ENCODE measurements at places on chromosomes 13 and 19.

- peak; percentile 7 for DNase-seq
Measured at GRCh38 chr13:94112227-94112626, 367.3 kb downstream of the DCT start.

DNA sequence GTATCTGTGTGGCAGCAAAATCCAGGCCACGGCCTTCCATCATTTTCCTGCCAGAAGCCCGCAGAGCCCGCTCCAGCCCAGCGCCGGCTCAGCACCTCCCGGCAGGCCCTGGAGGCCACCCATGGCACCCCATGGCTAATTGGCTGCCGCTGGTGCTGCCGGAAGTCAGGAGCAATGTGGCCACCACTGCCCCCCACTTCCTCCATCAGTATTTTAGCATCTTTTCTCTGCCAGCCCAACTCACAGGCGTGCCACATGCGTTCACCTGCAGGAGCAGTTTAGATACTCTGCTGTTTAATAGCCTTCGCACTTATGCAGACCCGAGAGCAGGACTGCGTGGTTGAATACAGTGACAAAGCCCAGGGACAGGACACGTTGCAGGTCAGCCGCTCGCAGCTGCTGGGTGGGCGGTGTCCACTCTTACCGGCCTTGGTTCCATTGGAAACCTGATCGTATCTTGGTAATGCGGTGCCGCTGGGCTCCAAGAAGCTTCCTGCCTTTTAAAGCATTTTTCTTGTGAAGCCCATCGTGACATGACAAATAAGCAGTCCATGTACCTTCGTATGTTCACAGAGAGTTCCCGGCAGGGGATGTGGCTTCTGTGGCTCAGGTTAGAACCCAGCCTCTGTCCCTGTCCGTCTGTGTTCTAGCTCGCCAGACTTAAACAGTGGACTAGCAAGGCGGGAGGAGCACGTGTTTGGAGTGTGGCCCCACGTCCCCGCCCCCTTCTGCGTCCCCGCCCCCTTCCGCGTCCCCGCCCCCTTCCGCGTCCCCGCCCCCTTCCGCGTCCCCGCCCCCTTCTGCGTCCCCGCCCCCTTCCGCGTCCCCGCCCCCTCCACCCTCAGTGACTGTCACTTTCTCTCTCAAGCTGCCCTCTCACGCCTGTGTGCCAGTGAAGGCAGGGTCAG is 162.0 kb upstream of the SOX1 start:
- no peak for DNase-seq

DNA sequence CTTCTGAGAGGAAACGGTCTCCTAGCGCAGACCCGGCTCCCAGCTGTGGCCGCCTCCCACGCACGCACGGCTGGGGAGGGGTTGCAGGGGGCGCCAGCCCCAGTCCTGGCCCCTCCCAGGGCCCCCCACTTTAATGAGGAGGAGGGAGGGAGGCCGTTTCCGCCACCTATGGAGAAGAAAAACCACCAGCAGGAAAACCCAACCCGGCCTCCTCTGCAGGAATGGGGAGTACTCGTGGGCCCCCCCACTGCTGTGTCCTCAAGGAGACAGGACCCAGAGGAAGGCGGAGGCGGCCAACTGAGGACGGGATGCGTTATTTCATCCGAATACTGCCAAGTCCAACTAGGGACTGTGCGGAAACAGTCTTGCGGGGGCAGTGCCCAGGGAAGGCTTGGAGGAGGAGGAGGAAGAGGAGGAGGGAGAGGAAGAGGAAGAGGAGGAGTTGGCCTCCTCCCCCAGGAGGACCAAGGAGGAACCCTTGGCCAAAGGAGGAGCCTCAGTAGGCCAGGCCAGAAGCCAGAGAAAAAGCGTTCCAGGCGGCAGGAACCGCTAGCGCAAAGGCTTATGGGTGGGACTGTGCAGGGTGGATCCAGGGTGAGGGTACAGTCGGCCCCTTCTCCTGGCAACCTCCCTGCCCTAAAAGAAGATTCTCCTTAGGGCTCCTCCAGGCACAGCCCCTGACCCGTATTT is 3.9 kb upstream of the SSBP4 start:
- peak; percentile 28 for DNase-seq

GRCh38 chr19:50661023-50661422 is 11.8 kb downstream of the C19orf81 start:
- no peak for DNase-seq

- DNase-seq: no peak
Measured at GRCh38 chr19:41403181-41403970, 5.8 kb downstream of the BCKDHA start.

DNA sequence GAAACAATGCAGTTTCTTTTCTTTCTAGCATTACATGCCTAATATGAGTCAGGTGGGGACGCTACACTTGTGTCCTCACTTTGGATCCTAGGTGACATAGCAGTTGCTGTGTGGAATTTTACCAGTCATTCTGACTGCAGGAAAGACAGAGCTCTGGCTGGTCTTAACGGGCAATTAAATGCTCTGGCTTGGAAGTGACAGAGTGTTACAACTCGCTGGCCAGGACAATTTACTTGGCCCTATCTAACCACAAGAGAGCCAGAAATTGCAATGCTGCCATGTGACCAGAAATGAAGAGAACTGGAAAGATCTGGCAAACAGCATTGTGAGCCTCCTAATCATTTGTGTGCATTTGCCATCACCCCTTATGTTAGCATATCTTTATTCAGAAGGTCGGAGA is 351.1 kb downstream of the DCT start:
- no peak for DNase-seq

- DNase-seq: peak; percentile 91
Measured at GRCh38 chr19:57103573-57104277, 16.1 kb upstream of the USP29 start.

- no peak for DNase-seq
Measured at GRCh38 chr19:10226376-10227025, 4.6 kb downstream of the S1PR2 start.

DNA sequence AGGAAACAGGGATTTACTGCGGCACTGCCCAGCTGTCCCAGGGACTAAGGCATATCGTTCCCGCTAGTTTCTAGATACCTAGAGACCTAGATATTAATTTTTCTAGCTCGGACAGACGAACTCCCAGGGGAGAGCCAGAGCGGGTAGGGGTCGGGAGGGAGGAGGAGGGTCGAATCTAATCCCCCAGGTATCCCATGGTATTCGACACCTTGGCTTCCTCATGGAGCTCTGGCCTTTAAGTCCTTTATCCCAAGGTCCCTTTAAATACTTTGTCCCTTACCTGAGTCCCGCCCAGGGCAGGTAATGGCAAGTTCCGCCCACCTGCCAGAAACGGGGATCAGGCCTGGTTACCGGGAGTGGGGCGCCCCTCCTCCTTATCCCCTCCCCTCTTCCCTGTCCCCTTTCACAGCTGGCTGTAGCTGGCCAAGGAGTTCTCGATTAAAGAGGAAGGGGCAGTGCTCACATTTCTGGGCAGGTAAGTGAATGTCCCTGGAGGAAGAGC is at the start of gene PRRG2:
TSS of gene PRRG2 (plus strand) at position 310 of the 502 bp plus-strand sequence. CDS start 1,904 bp downstream, outside the sequence.
- no peak for DNase-seq

DNA sequence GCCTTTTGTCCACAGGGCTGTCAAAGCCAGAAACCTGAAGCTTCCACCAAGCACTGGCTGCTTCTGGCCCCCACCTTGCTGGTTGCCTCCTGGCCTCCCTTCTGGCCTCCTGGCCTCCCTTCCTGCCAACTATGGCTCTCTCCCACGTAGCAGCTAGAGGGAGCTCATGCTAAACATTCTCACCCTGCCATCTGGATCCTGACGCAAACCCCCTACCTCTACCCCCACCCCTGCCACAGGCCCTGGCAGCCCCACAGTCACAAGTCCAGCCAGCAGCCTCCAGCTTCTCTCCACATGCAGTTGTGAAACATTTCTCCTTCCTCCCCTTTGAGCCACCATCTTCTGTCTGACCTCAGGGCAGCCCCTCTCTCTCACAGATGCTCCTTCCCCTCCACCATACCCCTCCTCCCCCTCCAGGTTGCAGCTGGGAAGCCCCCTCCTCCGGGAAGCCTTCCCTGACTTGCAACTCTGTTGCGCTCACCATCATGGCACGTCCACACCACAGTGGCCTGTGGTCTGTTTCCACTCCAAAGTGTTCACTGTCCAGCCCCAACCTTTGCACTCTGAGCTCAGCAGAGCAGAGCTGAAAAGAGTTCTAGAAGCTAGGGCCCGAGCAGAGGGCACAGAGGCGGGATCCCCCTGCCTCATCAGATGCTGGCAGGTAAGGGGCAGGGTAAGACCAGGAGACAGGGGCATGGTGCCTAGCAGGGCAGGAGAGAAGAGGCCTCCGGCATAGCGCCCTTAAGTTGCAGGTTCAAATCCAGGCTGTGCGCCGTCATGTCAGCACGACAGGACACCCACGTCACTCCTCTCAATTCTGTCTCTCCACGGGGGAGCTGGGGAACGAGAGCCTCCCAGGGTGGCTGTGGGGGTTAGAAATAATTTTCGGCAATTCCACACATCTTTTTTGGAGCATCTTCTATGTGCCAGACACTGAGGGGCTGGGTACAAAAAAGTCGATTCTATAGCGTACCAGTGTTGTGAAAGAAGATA is 7.3 kb downstream of the ADGRL1 start:
- DNase-seq: peak; percentile 77

- DNase-seq: peak; percentile 26
Measured at GRCh38 chr13:23752111-23753001, 136.8 kb downstream of the MIPEP start.

DNA sequence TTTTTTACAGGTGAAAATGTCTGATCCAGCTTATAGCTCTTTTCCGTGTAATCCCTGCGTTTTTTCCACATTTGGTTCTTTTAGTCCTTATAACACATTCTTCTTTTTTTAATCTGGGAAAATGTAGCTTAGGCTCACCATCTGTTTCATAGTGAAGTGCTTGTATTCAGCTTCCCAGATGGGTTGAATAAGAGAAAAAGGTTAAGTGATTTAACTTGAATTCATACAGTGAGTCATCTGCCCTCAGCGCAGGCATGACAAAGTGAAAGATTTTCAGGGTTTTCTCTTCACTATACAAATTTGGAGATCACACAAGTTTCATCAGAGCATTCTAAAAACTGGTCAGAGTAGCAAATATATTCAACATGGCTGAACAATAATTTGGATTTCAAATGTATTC is 224.8 kb downstream of the SPRY2 start:
- DNase-seq: no peak

- no peak for DNase-seq
Measured at GRCh38 chr19:51034704-51035103, at the start of gene KLK12. Gene KLK12, minus strand, starts transcription at chr19:51035002. Its CDS starts 381 bp downstream, at chr19:51034621.

DNA sequence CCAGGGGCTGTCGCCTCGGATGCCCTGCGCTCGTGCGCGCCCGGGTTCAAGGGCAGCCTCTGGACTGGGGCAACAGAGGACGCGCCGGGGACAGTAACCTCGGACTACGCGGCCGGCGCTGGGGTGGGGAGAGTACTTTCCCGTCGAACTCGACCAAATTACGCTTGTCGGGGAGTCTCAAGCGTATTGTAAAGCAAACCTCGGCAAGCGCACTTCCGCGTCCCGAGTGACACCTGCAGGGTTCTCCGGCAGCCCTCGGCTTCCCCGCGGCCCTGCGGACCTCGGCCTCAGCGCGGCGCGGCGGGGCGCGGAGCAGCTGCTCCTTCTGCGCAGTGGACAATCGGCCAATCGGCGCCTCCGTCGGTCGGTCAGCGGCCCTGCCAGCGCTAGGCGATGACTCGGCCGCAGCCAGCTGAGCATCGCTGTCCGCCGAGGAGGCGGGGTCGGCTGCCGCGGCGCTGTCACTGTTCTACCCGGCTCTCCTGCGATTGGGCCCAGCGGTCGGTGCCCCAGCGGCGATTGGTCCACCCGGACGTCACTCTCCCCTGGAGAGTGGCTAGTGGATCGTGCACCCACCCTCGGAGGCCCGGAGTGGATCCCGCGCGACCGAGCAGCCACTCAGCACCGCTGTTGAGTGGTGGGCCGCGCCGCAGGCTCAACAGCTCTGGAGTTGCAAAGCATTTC is at the start of gene SLC46A3:
TSS of gene SLC46A3 (minus strand) at position 428 of the 684 bp plus-strand sequence. CDS start 972 bp downstream, outside the sequence.
- peak; percentile 98 for DNase-seq

GRCh38 chr13:40087091-40088002 is 431.9 kb downstream of the COG6 start:
- peak; percentile 57 for DNase-seq

- DNase-seq: no peak
Measured at GRCh38 chr13:105048677-105049076, 1486.8 kb downstream of the EFNB2 start.

GRCh38 chr13:76245211-76245610 is 609.1 kb downstream of the LMO7 start:
- DNase-seq: no peak

GRCh38 chr13:35812736-35813135 is 318.4 kb downstream of the DCLK1 start:
- DNase-seq: no peak

GRCh38 chr13:107512551-107512950 is 702.8 kb downstream of the LIG4 start:
- no peak for DNase-seq

DNA sequence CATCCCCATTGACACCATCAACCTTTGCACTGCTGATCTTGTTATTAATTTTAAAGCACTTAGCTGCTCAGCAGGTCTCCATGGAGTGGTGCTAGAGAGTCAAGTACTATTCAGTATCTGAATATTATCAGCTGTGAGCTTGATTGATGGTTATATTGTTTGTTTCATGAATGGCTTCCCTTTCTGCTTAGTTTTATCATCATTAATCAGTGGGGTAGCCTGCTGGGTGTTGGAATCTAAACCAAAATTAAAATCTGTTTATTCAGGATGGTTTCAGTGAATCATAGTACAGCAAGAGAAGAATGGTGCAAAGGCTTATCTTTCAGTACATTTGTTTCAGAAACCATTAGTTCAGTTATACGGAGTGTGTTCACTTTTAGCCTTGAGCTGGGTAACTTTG is 42.5 kb upstream of the SCEL start:
- peak; percentile 51 for DNase-seq

- no peak for DNase-seq
Measured at GRCh38 chr13:103147961-103148360, 81.7 kb upstream of the SLC10A2 start.

DNA sequence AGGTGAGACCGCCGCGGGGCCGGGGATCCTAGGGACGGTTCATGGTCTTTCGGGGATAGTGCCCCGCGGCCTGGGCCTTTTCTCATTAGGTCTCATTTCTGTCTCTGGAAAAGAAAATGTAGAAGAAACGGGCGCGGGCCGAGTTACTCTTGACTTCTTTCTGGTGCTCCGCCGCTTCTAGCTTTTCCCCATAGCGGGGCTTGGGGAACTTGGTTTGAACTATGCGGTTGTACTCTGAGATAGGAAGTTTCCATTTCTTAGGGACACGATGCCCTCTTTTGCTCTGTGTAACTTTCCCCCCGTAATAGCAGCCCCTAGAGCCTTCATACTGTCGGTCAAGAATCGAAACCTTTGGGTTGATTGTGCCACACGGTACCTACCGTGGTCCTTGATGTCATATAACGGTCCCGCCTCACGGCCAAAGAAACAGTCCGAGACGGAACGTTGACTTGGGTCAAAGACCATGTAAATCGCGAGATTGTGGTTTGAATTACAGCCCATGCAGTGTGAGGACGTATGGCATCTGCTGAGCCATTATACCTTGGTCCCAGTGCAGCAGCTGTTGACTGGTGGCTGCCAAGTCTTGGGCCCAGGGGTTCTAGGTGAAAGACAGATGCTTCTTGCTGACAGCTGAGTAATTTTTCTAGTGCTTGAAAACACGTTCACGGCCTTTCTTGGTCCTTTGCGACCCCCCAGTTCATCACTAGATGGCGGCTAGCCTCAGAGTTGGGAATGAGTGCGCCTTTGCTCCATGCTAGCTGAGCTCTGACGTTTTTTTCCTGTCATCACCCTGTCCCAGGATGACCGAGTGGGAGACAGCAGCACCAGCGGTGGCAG is 487 bp downstream of the RPS5 start:
- no peak for DNase-seq

GRCh38 chr13:107202371-107203023 is 634.6 kb upstream of the ARGLU1 start:
- no peak for DNase-seq
